MCF 10A (cell line): ENCODE measurements at places on chromosomes 7 and 10. TPM values are rescaled to one million over a fixed set of nuclear protein-coding genes. Genes with fewer than 3 reads are reported as not detected.

DNA sequence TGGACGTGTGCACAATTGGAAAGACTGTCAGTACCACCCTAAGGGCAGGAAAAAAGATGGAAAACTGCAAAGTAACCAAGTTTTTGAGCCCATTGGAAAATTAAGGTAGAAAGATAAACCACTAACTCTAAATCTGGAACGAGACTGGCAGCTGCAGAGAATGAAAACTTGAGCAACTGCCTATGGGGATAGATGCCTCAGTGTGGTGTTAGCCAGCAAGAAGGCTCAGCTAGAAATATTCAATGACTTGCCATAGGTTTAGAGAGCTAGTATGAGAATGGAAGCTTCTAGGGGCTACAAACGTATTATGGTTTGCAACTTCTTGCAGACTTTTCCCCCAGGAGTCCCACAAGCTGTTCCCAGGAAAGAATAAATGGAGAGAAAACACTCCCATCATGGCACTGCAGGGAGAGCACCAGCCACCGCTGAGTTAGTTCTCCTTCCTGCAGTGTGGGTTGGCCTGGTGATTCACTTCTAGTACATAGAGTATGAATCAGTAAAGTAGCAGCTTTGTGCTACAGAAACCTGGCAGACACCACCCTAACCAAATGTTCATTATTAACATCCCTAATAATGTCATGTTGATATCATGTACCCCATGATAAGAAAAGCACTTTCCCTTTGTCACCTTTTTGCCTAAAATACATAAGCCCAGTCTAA, 372.4 kb upstream of the VWC2 start:
- H3K4me3 ChIP-seq, result no peak overlapping the region
- no peak overlapping the region for H3K27ac ChIP-seq
- no peaks in the 10 kb centered on the region for H3K36me3 ChIP-seq
- H3K27me3 ChIP-seq, result no peaks in the 10 kb centered on the region
- peak; percentile 11 for DNase-seq

Gene ZNF783
- total RNA-seq, result 39.5 and 49.0 TPM in 2 replicates

Gene DKK1
- total RNA-seq, result 31.8 and 37.4 TPM in 2 replicates

Gene TSPAN12
- not detected in 2 replicates for total RNA-seq

Gene SFXN3
- 39.4 and 55.2 TPM in 2 replicates for total RNA-seq

- no peak overlapping the region for H3K27ac ChIP-seq
- H3K4me1 ChIP-seq, result no peaks in the 10 kb centered on the region
- H3K36me3 ChIP-seq, result no peaks in the 10 kb centered on the region
- H3K27me3 ChIP-seq, result peaks cover 43% of the 10 kb centered on the region
- no peak for DNase-seq
Observed at GRCh38 chr10:55734112-55734511, 626.9 kb downstream of the ZWINT start.

DNA sequence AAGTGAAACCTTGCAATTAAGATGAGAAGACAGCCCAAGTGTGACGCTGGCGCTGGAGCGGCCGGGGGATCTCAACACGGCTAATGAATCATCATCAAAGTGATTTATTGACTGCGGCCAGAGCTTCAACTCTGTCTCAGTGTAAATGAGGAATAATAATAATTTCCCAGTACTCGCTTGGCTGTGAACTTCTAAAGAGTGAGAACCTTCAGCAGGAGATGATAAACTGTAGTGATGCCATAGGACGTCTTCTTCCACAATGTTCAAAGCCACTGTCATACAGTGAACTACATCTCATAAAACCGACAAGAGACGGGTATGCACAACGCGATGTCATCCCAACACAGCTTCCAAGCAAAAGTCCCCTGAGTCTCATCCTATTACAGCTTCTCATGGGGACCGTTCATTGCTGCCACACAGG, 123.6 kb upstream of the NOBOX start:
- H3K36me3 ChIP-seq, result no peaks in the 10 kb centered on the region
- no peaks in the 10 kb centered on the region for H3K4me1 ChIP-seq
- no peak overlapping the region for H3K27ac ChIP-seq
- H3K4me3 ChIP-seq, result no peak overlapping the region
- no peaks in the 10 kb centered on the region for H3K27me3 ChIP-seq
- no peak for DNase-seq

GRCh38 chr7:141991140-141991539, 4.5 kb upstream of the MGAM start:
- H3K27me3 ChIP-seq, result no peaks in the 10 kb centered on the region
- no peak overlapping the region for H3K27ac ChIP-seq
- no peak overlapping the region for H3K4me3 ChIP-seq
- DNase-seq, result no peak

Gene SLC29A4
- total RNA-seq, result 0.56 and 0.96 TPM in 2 replicates

Gene CRTAC1
- not detected in 2 replicates for total RNA-seq

Gene ZNF467
- 3.2 and 3.7 TPM in 2 replicates for total RNA-seq

Gene CCZ1
- 86.3 and 92.6 TPM in 2 replicates for total RNA-seq

Gene FAM237B
- not detected in 2 replicates for total RNA-seq
